LHCN-M2 (cell line): ENCODE measurements at places on chromosomes 7 and 10.

- no peak for DNase-seq
These were observed 5.6 kb downstream of the IL6 start for GRCh38 chr7:22732556-22733126.

GRCh38 chr10:102185811-102186527 lies 33.8 kb downstream of the NOLC1 start:
- DNase-seq = no peak

DNA sequence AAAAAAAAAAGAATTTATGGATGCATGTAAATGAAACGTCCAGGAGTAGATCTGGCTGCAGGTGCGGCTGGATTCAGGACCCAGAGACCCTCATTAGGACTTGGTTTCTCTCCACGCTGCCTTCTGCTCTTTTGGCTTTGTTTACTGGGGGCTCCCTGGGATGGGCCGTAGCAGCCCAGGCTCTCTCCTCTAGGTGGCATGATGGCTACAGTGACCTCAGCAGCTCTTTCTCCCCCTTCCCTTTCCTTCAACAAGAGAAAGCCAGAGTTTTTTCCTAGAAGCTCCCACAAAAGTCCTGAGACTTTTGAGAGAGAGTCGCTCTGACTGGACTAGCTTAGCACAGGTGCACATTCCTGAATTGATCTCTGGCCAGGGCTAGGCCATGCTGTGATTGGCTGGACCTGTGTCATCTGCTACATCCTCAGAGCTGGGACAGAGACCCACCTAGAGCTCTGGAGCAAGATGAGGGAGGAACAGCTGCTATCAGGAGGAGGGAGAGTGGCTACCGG lies 67.8 kb upstream of the PDCD4 start:
- peak; percentile 56 for DNase-seq

GRCh38 chr7:706721-707120 lies 19.8 kb upstream of the DNAAF5 start:
- DNase-seq = no peak

DNA sequence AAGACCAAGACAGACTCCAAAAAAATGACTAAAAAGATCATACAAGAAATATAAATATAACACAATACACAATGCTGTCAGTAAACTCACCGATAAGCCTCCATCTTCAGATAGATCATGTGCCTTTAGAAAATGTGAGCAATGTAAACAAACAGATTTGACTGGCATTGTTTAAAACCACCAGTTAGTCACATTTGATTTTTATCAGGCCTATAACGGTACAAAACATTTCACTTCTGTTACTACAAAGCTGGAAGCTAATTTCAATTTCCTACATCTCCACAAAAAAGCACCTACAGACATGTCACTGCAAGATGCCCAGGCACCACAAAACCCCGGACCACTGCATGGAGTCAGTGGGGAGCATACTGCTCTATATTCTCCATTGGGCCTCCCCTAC lies 18.9 kb downstream of the SGMS1 start:
- no peak for DNase-seq

- DNase-seq = no peak
These were observed 650.5 kb downstream of the SORCS3 start for GRCh38 chr10:105291571-105291970.

DNA sequence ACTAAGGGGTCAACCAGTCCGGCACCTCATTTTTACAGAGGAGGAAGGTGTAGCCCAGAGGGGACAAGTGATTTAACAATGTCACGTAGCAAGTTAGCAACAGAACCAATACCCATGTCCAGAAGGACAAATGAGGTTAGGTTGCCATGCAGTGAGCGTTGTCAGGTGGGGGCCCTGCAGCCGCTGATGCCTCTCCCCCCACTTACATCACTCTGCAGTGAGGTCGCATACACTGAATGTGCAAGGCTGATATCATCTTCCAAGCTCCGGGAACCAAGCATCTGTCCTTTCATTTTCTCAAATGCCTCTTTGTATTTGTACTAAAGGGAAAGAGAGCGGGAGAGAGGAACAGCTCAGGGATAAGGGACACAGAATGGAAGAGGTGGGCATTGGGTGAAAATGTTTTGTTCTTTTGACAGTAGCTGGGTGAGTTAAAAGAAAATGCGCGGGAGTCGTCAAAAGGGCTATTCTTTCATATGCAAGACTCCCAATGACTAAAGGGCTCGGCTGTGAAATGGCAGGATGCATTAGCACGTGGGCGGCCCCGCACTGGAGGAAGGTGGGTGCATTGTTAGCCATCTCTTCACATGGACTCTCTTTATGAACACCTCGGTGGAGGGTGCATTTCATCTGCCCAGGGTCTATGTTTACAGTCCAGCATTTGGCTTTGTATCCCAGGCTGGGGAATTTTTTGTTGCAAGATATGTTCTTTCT lies 49.7 kb downstream of the NRAP start:
- DNase-seq = no peak

DNA sequence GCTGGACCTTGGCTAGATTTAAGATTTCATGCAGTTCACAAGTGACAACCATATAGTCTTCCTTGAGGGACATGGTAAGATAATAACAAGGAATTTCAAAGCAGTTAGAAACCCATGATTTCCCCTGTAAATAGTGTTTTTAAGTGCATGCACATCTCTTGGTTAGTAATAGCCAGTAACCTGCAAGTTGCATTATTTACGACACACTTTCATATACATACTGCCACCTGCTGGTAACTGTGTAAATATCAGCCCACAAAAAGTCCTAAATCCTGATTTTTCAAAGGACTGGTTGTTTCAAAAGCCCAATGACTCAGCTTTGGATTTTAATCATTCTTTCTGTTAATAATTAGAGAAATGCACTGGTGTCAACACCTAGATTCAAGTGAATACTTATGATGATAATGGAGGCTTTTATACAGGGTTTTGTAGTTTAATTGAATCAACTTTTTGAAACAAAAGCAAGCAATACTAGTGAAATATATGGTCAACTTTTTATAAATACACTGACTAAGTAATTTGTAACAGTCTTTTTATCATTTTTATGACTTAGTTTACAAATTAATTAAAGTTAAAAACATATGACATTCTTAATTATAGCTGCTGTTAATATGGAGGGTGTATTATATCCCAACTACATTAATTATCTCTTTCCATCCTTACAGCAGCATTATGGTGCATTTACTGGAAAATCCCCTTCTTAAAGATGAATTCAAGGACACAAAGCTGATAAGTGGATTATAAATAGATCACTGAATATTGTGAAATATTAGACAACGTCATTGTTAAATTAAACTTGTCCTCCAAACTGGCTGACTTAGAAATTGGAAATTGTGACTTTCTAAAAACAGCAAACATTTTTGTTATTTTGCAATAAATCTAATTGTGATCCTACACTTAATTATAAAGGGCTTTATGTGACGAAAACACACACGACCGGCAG lies 367.7 kb upstream of the SEMA3D start:
- DNase-seq = peak; percentile 51

- no peak for DNase-seq
These were observed 6.9 kb downstream of the GRB10 start for GRCh38 chr7:50775836-50776235.

DNA sequence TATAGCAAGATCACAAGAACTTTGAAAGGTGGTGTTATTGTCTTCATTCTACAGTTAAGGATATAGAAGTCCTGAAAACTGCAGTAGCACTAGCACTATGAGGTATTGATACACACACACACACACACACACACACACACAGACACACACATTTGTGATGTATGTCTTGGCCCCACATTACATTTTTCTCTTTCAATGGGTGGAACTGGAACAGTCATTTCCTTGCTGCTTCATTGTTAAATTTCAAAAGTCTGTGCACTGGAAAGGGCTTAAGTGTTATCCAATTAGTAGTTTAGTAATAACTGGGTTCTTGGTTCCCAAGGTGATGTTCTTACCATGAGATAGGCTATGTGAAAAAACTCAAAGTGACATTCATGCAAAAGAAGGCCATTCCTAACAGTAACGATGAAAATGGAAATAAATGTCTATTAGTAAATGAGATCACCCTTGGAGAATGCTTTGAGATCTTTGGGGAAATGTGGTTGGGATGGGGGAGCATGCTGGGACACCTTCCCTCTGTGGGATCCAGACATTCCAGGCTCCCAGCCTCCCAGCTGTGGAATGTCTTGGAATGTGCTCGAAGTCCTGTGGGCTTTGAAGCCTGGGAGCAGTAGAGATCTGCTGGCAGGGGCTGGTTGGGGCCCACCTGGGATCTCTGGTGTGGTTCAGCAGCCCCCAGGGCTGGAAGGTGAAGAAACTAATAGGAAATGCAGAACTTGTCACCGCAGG lies 37.4 kb upstream of the CALD1 start:
- DNase-seq = peak; percentile 88

GRCh38 chr7:150373049-150373801 lies 4.6 kb downstream of the REPIN1 start:
- DNase-seq = no peak

GRCh38 chr7:133437544-133437943 lies 184.7 kb downstream of the EXOC4 start:
- DNase-seq = no peak

- DNase-seq = peak; percentile 92
These were observed 89.5 kb upstream of the PIK3CG start for GRCh38 chr7:106775552-106775936.

DNA sequence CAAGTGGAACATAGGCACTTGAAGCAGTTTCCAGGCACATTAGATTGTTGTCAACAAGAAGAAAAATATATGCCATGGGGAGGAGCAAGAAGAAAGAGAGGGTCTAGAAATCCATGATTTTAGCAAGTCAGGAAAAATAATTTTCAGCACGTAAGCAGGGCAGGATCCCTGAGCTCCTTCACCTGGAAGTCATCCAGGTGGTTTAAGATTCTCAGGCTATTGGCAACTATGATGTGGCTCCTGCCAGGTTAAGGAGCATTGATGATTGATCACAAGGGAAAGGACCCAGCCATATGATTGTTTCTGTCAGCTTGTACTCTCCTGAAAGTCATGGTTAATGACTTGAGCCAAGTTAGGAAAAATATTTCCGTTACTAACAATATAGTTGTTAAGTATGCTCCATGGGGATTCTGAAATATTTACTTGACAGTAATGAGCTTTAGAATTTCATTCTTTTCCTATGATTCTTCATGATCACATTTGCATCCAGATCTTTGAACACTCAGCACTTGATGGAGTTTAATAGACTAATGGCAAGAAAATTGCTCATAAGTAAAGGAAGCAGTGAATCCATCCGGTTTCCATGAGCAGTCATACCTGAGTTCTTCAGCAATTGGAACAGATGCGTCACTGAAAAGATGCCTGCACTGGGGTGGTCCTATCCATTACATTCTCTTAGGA lies 209.1 kb downstream of the BICC1 start:
- DNase-seq = no peak

- peak; percentile 19 for DNase-seq
These were observed 78.7 kb downstream of the GATA3 start for GRCh38 chr10:8133146-8133545.
